ENCODE measurements at places on chromosomes 3 and 15.

- DNase-seq, result no peak
Observed at GRCh38 chr15:68208636-68209240, 3.6 kb upstream of the CALML4 start.

GRCh38 chr3:182327196-182327681 is 466.1 kb upstream of the ATP11B start:
- no peak for DNase-seq

DNA sequence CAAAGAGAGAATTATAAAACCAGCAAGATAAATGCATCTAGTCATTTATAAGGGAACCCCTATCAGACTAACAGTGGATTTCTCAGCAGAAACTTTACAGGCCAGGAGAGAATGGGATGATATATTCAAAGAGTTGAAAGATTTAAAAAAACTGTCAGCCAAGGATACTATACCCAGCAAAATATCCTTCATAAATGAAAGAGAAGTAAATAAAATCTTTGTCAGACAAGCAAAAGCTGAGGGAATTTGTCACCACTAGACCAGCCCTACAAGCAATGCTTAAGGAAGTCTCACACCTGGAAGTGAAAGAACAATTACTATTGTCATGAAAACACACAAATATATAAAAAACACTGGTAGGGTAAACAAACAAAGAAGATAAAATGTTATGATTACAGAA is 113.4 kb upstream of the FAM3D start:
- DNase-seq, result no peak

DNA sequence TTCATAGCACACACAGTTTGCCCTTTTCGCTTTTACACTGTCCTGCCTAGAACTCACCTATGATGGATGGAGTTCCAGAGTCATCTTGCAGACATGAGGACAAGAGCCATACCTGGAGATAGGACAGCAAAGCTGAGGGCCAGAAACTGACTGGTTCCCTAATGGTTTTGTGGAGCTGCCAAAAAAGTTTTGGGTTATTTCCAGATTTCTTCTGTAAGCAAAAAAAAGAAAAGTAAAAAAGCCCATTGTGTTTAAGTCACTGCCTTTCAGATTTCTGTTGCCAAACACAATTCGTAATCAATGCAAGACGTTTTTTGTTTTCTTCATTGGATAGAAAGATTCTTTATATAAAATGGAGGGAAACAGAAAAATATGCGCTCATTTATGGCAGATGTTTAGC is 42.4 kb upstream of the KY start:
- DNase-seq, result no peak

- no peak for DNase-seq
Observed at GRCh38 chr3:52694528-52695189, 8.8 kb downstream of the GNL3 start.

GRCh38 chr3:46664971-46665762 is 28.3 kb downstream of the ALS2CL start:
- DNase-seq, result no peak

- DNase-seq, result no peak
Observed at GRCh38 chr15:68821190-68821840, 620 bp upstream of the ANP32A start.

DNA sequence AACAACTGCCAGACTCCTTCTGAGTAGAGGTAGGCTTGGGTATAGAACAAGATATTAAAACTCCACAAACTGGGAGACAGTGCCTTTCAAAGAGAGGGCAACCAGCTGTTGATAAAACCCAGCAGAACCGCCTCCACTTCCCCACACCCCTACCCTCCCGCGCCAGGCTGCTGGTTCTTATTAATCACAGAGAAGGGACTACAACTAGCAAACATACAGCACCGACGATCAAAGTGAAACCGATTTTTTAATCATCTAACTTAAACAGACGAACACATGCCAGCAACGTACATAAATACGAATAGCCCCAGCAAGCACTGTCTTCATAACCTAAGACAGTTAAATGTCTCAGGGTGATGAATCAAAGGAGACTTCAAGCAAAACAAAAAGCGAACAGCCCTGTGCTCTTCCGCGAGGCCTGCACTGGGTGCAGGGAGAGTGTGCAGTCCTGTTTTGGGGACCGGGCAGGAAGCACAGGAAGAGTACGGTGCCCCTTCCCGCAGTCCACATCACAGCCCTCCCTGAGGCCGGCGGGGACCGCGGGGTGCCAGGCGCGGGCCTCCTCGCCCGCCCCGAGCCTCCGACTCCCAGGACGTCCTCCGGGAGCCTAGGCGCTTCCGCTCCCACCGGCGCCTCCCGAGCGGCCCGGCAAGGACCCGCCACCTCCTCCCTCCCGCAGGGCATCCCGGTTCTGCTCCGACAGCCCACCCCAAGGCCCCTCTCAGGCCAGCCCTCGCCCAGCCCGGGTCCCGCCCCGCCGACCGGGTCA is 75.1 kb upstream of the VGLL4 start:
- DNase-seq, result peak; percentile 36

DNA sequence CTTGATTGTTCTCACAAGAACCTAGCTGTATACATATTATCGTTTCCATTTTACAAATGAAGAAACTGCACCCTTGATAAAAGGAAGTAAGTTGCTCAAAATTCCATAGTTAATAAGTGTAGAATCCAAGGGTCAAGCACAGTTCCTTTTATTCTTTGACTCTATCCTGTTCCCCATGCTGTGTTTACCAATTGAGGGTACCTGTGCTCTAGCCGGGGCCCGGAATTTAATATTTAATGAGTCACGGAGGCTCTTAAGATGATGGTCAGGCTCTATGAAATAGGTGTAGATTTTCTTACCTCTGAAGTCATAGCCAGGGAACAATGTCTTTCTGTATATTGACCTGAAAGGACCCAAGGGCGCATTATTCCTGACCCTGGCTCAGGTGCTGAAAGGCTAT is 65.2 kb downstream of the LPP start:
- DNase-seq, result no peak

DNA sequence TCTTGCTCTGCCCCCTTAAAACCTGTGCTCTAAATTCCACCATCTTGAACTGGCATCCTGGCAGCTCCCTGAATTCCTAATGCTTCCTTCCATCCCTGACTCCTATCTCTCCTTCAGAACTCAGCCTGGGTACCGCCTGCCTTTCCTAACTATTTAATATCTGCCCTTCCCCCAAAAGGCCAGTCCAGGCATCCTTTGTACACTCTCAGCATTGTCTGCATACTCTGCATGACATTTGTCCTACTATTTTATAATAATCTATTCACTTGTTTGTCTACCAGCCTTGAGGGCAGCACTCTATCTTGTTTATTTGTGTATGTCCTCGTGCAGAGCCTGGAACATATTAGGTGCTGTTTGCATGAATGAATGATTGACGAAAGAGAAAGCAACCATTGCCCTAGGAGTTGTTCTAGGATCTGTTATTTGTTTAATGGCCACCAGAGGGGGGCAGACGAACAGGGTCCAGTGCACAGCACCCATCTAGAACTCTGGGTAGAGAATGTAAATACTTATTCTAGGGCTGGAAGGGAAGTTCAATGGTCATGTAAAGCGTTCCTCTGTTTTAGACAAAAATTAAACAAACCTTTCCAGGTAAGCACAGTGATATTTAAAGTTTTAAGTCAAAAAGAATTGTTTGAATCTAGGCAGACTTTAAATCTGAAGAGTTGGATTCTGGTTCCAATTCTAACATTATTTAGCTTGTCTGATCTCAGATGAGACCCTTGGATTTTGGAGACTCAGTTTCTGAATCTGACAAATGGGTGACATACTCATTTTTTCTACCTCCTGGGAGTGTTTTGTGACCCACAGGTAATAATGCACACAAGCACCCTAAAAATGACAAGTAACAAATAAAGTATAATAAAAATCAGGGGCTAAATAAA is 125.8 kb upstream of the GALNT15 start:
- peak; percentile 69 for DNase-seq

DNA sequence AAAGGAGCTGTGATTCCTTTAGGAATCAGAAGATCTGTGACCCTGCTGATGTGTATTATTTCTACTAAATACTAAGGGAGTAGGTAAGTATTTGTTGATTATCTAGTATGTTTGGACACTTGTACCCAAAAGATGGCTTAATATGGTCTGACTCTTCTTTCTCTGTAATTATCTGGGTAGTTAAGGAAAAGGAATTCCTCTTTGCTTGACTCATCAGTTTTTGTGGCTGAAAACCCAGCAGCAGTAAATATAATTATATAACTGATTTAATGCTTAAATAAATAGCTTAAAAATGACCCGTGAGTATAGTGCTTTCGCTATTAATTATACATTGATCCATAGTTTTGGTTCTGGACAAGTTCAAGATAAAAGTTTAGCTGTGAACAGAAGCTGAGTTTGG is 155.8 kb downstream of the LRTM1 start:
- no peak for DNase-seq

Data from cardiac muscle cell (in vitro differentiated cells and primary cell).